ENCODE measurements at places on chromosomes 5 and 9.

DNA sequence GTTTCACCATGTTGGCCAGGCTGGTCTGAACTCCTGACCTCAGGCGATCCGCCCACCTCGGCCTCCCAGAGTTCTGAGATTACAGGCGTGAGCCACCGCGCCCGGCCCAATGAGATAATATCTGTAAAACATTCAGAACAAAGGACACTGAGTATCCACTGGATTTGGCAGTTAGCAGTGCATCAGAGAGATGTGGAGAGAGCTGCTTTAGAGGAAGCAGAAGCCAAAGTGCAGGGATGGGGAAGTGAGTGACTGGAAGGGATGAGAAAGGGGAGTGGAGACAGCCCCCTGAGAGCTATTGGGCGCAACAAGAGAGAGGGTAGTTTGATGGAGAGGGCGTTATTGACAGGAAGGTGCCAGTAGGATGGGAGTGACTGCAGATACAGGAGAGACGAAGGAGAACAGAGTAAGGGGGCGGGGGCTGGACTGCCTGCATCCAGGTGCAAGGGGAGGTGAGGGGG is 157.5 kb upstream of the SHB start:
- DNase-seq, result no peak

DNA sequence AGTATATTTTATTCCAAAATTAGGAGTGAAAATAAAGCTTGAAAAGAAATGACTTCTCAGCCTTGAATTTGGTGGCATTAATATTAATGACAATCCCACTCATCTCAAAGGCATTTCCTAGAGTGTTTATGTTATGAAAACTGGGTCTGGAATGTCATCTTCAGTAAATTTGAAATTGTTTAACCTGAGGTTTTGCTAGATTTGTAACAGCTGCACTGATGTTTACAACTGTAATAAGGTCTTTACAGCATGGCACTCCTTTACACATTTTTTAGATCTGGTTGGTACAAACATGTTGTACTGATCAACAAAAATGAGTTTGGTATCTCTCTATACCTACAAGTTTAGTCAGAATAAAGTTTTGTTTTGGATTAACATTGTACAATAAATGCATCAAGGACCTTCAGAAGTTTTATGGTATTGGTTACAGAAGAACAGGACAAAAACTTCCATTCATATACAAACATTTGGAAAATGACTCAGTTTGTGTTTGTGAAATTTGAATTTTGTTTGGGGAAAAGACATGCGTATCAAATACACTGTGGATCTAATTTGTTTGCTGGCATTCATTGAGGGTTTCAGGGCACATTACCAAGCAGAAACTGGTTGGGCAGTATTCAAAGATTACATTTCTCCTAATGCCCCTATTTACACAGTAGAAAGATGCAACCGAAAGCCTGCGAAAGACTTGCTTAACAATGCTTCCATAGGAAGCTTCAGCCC is 11.6 kb downstream of the FANCC start:
- no peak for DNase-seq

- no peak for DNase-seq
Measured at GRCh38 chr9:107281922-107282667, 984 bp upstream of the RAD23B start.

DNA sequence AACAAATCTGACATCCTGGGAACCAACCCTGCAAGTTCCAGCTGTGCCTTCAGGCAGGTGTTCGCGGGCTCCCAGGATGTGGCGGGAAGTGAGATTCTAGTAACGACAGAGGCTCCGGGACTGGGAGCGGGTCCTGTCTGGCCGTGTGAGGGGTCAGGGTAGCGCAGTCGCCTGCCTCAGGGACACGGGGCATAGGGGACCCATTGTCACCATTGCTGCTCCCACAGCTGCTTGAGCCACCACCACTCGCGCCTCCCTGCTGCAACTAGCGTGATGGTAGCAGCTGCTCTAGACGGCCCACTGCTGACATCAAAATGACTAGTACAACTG is 468.5 kb downstream of the CDH9 start:
- DNase-seq, result no peak

All from activated T-helper 1 cell treated with Interleukin-2 at 50 U/mL for 16 hours (primary cell).